ENCODE measurements at places on chromosomes 5 and 9.

- DNase-seq: no peak
Observed at GRCh38 chr5:129906177-129906887, 2.1 kb downstream of the CHSY3 start.

- DNase-seq: no peak
Observed at GRCh38 chr5:3010301-3010952, 258.9 kb upstream of the IRX2 start.

GRCh38 chr9:89661391-89661949, 56.7 kb downstream of the GADD45G start:
- no peak for DNase-seq

GRCh38 chr9:89432986-89433530, 64.9 kb downstream of the SEMA4D start:
- no peak for DNase-seq

DNA sequence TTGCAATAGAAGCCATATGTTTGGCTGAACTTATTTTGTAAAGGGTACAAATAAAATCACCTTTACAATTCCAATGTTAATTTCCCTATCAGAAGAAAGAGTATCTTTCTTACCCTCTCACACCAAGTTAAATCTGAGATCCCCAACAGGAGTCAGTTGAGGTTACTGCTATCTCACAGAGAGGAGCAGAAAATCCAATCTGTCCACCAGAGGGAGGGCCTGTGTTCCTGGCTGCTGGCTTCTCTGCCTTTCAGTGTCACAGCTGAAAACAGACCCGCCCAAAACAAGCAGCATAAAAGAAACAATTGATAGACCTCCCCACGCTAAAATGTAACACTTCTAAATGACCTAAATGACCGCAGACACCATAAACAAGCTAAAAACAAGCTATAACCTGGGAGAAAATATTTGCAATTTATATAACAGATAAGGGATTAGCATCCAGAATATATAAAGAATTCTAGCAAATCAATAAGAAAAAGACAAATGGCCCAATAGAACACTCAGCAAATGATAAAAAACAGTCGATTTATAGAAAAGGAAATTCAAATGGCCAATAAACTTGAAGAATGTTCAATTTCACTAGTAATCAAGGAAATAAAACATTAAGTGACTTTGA, 24.5 kb upstream of the MVB12B start:
- peak; percentile 43 for DNase-seq

GRCh38 chr5:91219803-91220371, 163.2 kb downstream of the ARRDC3 start:
- DNase-seq: no peak

All from NCI-H524 (cell line).